ENCODE measurements at places on chromosomes 4 and X.

- DNase-seq = no peak
Measured at GRCh38 chrX:147846676-147847075, 65.0 kb upstream of the FMR1 start.

DNA sequence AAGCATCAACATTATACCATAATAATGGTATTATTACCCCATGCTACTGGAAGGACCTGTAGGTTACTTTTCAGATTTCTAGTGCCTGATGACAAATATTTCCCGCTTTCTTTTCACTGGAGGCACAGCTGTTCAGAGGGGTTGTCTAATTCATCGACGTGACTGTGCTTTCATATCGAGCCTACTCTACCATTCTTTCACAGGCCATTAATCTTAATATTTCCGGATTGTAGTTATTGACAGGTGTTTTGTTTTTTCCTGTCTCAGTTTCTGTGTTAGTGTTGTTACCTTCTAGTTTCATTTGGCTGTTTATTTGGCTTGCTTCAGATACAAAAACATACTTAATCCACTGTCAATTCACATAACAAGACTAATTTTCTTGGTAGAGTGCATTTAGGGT is 330.9 kb downstream of the SPOCK3 start:
- no peak for DNase-seq

GRCh38 chr4:185825737-185826136 is 13.7 kb upstream of the SORBS2 start:
- DNase-seq = no peak

DNA sequence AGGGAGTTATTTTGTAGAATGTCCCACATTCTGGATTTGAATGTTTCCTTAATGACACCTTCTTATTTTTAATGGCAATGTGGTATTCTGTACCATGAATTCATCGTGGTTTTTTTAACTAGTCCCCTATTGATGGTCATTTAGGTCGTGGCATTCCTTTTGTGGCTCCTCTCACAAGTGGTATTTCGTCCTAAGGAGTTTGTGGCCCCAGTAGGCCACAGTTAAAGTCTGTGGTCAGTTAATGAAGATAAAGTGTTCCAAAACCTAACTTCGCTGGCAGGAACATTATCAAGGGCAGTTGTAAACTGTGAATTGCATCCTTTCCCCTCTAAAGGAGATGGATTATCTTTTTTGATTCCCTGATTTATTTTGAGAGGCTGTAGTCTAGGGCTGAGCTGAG is 133.2 kb downstream of the TMEM164 start:
- no peak for DNase-seq

DNA sequence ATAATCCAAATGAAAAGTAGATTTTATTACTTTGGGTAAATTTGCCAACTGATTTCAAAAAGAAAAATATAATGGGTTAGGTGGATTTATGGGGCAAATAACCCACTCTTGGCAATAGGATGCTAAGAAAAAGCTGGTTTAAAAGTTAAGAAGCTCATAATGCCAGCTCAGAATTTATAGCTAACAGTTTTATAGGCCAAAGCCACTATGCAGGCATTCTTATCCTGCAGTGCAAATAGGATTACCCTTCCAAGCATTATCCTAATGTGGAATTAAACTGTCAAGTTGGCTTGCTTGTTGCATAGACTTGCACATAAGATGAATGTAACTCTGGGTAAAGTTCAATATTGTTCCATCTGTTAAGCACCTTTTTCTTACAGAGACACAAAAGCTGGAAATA is 703.0 kb downstream of the PCDH18 start:
- no peak for DNase-seq

DNA sequence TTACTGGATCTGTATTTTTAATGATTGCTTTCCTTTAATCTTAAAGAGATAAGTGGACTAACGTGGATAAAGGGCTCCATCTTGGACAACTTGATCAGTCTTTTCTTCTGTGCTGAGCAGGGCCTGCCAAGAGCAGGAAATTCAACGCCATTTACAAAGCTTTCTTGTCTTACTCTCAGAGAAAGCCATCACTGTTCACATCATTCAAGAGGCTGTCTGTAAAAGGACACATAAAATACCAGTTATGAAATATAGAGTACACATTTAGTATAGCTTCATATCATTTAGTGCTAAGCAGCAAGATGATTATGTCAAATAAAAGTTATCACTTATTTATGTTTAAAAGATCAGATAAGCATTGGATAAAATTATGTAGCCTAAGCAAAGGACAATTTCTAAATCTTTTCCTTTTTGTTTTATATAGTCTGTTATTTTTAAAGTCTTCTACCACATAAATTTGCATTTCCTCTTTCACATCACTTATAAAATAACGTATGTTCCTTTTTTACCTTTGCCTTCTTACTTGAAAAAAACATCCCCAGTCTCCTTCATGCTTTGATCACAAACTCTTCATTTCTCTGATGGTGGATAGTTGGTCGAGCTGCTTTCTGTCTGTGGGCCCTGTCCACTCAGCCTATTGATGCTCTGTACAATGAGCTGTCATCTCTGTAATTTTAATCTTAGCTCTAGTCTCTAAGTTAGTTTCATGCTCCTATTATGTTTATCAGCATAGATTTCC is 2.1 kb upstream of the CCNG2 start:
- DNase-seq = no peak

DNA sequence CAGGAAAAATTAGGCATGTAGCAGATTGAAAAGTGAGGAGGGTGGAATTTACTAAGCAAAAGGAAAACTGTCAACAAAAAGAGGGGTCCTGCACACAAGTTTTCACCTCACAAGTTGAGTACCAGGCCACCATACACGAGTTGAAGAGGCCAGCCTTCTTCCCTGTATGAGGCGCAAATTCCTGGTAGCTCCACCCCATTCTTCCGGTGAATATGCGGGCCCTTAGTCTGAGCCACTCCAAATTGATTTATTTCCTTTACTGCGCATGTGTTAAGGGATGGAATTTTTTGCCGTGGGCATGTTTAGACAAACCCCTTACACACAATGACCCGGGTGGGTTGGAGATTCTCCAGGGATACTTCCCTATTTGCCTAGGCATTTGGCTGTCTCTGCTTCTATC is 942.1 kb upstream of the GRIA3 start:
- no peak for DNase-seq

- DNase-seq = no peak
Measured at GRCh38 chr4:41304221-41304620, 47.5 kb downstream of the UCHL1 start.

- DNase-seq = no peak
Measured at GRCh38 chrX:6383917-6384316, 151.0 kb downstream of the VCX3A start.

DNA sequence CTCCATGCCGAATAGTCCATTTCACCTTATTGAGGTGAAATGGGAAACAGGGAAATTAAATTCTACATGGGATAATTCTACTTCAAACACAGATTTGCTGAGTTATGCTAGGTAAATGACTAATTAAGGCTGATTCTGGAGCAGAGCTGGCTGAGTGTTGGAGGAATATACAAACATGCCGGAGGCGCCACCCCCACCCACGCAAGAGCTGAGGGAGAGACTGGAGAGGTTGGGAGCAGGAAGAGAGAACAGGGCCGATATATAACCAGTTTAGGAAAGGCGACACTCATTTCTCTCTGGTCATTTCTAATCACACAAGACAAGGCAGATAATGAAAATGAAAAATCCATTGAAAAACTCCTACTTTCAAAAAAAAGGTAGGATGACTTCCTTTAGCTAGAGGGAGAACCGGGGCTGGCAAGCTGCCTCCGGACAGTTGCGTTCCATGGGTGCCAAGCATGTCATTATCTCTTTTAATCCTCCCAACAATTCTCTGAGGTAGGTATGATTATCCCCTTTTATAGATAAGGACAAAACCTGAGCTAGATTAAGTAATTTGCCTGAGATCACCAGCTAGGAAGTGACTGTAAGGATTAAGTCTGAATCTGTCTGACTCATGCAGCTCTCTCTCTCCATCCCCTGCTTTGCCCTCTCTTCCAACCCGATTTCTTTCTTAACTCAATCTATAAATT is 27.6 kb upstream of the CFAP299 start:
- DNase-seq = no peak

DNA sequence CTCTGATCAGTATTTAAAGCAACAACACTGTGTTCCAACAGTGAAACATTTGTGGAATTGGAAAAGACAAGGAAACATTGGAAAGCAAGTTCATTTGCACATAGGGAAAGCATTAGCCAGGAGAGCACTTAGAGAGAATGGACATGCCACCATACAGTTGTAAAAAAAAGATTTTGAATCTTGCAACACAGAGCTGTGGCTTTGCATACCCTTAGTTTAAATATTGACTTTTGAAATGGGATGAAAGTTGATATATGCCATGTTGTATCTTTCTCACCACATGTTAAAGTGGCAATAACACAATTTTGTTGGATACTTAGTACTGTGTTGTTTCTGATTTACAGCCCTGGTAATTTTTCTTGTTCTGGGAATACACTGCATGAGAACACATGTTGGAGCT is 208.1 kb downstream of the BMPR1B start:
- no peak for DNase-seq

DNA sequence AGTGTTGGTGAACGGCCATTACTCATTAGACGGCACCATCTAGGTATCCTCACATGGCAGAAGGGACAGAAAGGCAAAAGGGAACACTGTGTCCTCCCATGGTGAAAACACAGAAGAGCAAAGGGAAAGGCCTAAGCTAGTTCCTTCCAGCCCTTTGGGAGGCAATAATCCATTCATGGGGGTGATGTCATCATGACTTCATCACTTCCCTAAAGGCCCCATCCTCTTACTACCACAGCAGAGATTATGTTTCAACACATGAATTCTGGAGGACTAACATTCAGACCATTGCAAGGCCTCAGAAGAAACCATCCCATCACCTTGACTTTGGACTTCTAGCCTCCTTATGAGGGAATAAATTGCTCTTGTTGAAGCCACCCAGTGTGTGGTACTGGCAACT is 238.2 kb downstream of the MGST2 start:
- DNase-seq = no peak

DNA sequence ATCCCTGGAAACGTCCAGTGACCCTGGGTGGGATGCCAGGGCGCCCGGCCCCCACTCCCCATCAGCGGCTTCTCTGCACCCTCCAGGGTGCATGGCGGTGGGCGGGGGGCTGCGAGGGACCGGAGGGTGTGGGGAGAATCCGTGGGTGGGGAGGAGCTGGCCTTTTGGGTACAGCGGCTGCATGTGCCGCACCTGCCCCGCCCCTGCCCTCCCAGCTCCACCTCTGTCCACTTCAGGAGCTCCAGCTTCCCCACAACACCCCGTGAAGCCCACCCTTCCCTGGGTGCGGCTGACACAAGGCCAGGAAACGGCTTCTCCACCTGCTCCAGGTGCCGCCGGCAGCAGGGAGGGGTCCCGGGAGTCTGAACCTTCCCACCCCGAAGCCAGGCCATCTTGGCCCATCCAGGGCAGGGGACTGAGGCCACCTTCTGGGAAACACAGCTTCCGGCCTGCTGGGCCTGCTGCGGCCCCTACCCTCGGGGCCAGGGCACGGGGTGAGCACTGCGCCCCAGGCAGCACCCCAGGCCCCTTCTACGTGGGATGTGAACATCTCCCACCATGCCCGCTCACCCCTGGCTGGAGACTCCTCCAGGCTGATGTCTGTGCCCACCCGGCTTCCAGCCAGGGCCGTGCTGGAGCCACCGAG is 34.6 kb downstream of the CPLX1 start:
- DNase-seq = no peak

DNA sequence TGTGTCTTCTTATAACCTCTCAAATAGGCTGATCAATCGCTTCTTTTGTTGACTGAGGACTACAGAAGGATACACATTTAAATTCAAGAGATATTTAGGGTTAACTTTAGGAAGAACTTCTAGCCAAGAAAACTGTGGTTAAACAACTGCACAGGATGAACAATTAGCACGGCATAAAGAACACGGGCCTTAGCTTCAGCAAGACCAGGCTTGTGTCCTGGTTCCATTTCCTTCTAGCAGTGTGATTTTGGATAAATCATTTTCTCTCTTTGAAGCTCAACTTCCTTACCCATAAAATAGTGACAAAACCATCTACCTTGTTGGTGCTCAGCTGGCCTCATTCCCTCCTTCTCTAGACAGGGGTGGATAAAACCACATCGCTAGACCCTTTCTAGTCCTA is 117.6 kb downstream of the TSPAN5 start:
- no peak for DNase-seq

DNA sequence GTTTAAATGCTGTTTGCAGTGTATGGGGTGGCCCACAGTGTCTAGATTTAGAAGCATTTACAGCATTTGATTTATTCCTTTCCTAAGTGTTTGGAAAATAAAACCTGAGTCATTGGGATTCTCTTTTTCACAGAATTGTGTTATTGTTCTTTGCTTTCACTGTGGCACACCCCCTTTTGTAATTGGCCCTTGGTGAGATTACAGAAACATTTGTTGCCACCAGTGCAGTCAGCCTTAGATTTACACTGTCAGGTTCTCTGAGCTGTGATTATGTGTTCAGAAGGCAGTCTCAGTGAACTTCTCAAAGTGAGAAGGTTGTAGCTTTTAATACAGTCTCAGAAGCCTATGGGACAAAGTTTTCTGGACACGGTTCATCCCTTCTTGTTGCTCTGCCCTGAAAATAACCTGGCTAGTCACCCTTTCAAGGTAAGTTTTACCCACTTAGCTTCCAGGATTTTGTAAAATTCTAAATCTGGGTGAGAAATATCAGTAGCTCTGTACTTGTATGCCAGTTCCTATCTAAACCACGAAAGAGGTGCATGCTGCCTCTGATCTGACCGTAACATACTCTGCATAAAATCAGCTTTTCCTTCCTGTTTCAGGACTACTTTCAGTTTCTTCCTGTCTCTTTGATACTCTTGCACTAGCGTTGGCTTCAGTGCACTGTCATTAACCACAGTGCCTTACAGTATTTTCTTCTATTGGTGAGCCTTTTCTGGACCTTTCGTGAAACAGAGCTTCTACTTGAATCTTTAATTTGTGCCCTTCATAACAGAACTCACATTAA is 12.6 kb downstream of the RUFY3 start:
- peak; percentile 36 for DNase-seq

- DNase-seq = no peak
Measured at GRCh38 chr4:66331761-66332160, 661.5 kb upstream of the EPHA5 start.

GRCh38 chr4:165765053-165765452 is 108.0 kb upstream of the TLL1 start:
- no peak for DNase-seq

All from GM12892 (cell line).